ENCODE measurements at places on chromosomes 1 and 21. TPM values are rescaled to one million over a fixed set of nuclear protein-coding genes. Genes with fewer than 3 reads are reported as not detected.

ADCY10 gene
- polyA plus RNA-seq: 0.49 TPM

C1orf87 gene
- not detected for polyA plus RNA-seq

TSSK3 gene
- polyA plus RNA-seq: not detected

TNFRSF9 gene
- polyA plus RNA-seq: not detected

NMNAT1 gene
- 7.9 TPM for polyA plus RNA-seq

DNMT3L gene
- polyA plus RNA-seq: not detected

Measured in IgD-negative memory B cell (primary cell).